Caco-2 (cell line): ENCODE measurements at places on chromosomes 7 and 10. TPM values are rescaled to one million over a fixed set of nuclear protein-coding genes. Genes with fewer than 3 reads are reported as not detected.

GRCh38 chr7:159014297-159015062 is 130.2 kb downstream of the VIPR2 start:
- no peaks in the 10 kb centered on the region for H3K36me3 ChIP-seq
- no peak overlapping the region for H3K4me3 ChIP-seq
- H3K27me3 ChIP-seq, result no peaks in the 10 kb centered on the region
- no peak overlapping the region for H3K27ac ChIP-seq
- DNase-seq, result no peak

DNA sequence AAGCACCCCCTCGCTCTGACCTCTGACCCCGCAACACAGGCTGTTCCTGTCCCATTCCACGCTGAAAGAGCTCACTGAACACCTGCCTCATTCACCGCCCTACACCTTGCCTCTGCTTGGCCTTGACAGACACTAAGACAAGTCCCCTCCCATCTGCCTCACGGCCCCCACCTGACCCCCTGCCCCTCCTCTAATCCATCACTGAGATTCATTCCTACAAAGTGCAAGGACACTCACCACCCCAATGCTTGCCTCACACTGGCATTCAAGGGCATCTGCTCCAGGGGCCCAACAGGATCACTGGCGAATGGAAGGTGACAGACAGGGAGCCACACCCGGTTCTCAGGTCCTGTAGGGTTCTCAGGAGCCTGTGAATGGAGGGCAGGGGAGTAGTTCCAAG is 68.1 kb upstream of the NANOS1 start:
- no peak overlapping the region for H3K27ac ChIP-seq
- peaks cover 34% of the 10 kb centered on the region for H3K4me1 ChIP-seq
- H3K27me3 ChIP-seq, result no peaks in the 10 kb centered on the region

The ADAP1 gene
- total RNA-seq, result 65.6 and 77.6 TPM in 2 replicates

The GPR141 gene
- not detected in 2 replicates for total RNA-seq
